Activated CD4-positive, alpha-beta memory T cell treated with anti-CD3 and anti-CD28 coated beads for 36 hours (primary cell): ENCODE measurements at places on chromosomes 13 and 19. TPM values are rescaled to one million over a fixed set of nuclear protein-coding genes. Genes with fewer than 3 reads are reported as not detected.

DNA sequence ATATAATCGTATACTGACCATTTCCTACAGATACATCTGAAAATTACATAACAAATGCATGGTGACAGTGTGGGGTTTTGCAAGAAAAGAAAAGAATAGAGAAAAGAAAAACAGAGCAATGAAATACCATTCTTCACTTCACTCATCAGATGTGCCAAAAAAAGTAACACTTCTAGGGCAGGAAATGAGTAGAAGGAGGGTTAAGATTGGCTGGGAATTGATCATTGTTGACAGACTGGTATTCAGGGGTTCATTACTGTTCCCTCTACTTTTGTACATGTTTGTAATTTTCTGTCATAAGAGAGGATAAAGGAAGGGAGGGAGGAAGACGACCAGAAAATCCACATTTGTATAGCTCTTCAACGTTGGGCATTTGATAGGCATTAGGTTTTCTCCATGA, 31.5 kb downstream of the ABCC4 start:
- H3K4me1 ChIP-seq = peaks cover 4% of the 10 kb centered on the region
- no peak overlapping the region for H3K27ac ChIP-seq
- H3K36me3 ChIP-seq = peaks cover 27% of the 10 kb centered on the region
- no peak for DNase-seq
- no peaks in the 10 kb centered on the region for H3K27me3 ChIP-seq

DNA sequence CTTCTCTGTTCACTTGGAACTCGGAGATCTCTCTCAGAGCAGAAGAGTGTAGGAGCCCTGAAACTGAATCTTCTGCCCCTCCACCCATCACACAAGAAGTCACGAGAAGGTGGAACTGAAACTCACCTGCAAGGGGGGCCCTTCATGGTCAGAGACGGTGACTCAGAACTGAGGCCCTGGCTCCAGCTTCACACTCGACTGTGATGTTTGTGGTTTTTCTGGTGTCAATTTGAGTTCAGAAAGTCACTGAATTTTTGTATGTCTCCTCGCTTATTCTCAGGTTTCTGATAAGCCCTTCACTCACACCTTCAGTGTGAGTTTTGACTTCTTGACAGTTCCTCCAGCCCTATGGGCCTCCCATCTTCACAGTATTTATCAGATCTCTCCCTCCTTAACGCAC, 23.1 kb downstream of the SIGLEC5 start:
- no peak overlapping the region for H3K4me3 ChIP-seq
- H3K27ac ChIP-seq = no peak overlapping the region
- peaks cover 25% of the 10 kb centered on the region for H3K27me3 ChIP-seq
- peak; percentile 71 for DNase-seq

- peaks cover 22% of the 10 kb centered on the region for H3K4me1 ChIP-seq
- H3K27me3 ChIP-seq = no peaks in the 10 kb centered on the region
- peaks cover 4% of the 10 kb centered on the region for H3K36me3 ChIP-seq
- no peak for DNase-seq
These were observed 246.2 kb downstream of the FOXO1 start for GRCh38 chr13:40420160-40420740.

Gene URAD
- not detected for total RNA-seq

- DNase-seq = no peak
- no peak overlapping the region for H3K27ac ChIP-seq
- no peak overlapping the region for H3K4me3 ChIP-seq
- no peaks in the 10 kb centered on the region for H3K27me3 ChIP-seq
These were observed 24.3 kb downstream of the ANKRD10 start for GRCh38 chr13:110890279-110891165.

Gene ARHGEF7
- 53.4 TPM for total RNA-seq

Gene PROZ
- total RNA-seq = not detected

GRCh38 chr19:58318297-58318696, 8.5 kb upstream of the ZSCAN22 start:
- H3K36me3 ChIP-seq = peaks cover 23% of the 10 kb centered on the region
- no peaks in the 10 kb centered on the region for H3K27me3 ChIP-seq
- H3K27ac ChIP-seq = no peak overlapping the region
- H3K4me1 ChIP-seq = no peaks in the 10 kb centered on the region
- H3K4me3 ChIP-seq = no peak overlapping the region

GRCh38 chr13:81409284-81409683, 1068.4 kb upstream of the SPRY2 start:
- no peaks in the 10 kb centered on the region for H3K27me3 ChIP-seq
- no peaks in the 10 kb centered on the region for H3K36me3 ChIP-seq
- no peak overlapping the region for H3K4me3 ChIP-seq

Gene KDM4B
- total RNA-seq = 19.2 TPM

- no peaks in the 10 kb centered on the region for H3K36me3 ChIP-seq
- H3K4me3 ChIP-seq = no peak overlapping the region
- no peaks in the 10 kb centered on the region for H3K27me3 ChIP-seq
- DNase-seq = no peak
- no peaks in the 10 kb centered on the region for H3K4me1 ChIP-seq
These were observed 997.6 kb upstream of the ATXN8OS start for GRCh38 chr13:69109891-69110525.

DNA sequence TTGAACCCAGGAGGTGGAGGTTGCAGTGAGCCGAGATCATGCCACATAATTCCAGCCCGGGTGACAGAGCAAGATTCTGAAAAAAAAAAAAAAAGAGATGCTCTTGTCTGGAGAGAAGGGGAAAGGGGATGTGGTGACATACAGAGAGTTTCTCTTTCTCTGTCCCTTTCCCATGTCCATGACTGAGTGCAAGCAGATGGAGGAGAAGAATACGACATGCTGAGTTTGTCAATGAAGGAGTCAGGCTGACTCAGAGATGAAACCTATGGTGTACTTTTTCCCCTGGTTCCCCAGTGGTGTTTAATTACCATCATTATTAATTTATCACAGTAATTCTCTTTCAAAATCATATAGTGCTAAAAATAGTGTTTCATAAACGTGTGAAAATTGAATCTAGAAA, 448.8 kb downstream of the FOXO1 start:
- peaks cover 62% of the 10 kb centered on the region for H3K4me1 ChIP-seq
- no peaks in the 10 kb centered on the region for H3K27me3 ChIP-seq
- peaks cover 2% of the 10 kb centered on the region for H3K36me3 ChIP-seq
- H3K27ac ChIP-seq = no peak overlapping the region
- H3K4me3 ChIP-seq = no peak overlapping the region

Gene PLIN4
- total RNA-seq = not detected

Gene ZNF296
- 3.2 TPM for total RNA-seq

- no peak for DNase-seq
- no peaks in the 10 kb centered on the region for H3K27me3 ChIP-seq
- no peak overlapping the region for H3K27ac ChIP-seq
These were observed 641.0 kb upstream of the ARGLU1 start for GRCh38 chr13:107208889-107209288.

Gene PRODH2
- total RNA-seq = not detected

Gene ATP4A
- not detected for total RNA-seq

- H3K27me3 ChIP-seq = peaks cover 72% of the 10 kb centered on the region
- H3K4me1 ChIP-seq = peaks cover 6% of the 10 kb centered on the region
- no peak overlapping the region for H3K4me3 ChIP-seq
- H3K36me3 ChIP-seq = no peaks in the 10 kb centered on the region
- no peak overlapping the region for H3K27ac ChIP-seq
- DNase-seq = no peak
These were observed 100.4 kb downstream of the COL4A2 start for GRCh38 chr13:110407531-110407930.

GRCh38 chr13:85316506-85317025, 482.7 kb downstream of the SLITRK6 start:
- no peak for DNase-seq
- H3K27ac ChIP-seq = no peak overlapping the region
- H3K4me3 ChIP-seq = no peak overlapping the region
- no peaks in the 10 kb centered on the region for H3K27me3 ChIP-seq

DNA sequence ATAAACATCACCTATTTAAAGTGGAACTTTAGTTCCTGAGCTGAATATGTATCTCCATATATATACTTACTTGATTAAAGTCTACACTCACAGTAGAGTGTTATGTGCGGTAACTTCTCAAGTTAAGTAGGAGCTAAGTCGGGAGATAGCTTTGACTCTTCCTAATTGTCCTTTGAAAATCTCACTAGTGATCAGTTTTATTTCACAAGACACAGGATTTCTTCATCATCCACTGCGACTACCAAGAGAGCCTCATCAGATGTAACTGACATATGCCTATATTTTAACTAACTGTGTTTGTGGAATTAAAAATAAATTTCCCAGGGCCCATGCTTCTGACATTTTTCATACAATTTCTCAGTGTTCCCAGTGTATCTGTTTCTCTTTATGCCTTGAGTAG, 1664.0 kb downstream of the EFNB2 start:
- no peak overlapping the region for H3K4me3 ChIP-seq
- no peaks in the 10 kb centered on the region for H3K36me3 ChIP-seq
- no peak for DNase-seq
- peaks cover 7% of the 10 kb centered on the region for H3K4me1 ChIP-seq
- no peak overlapping the region for H3K27ac ChIP-seq

Gene LSR
- 25.4 TPM for total RNA-seq

- H3K4me3 ChIP-seq = no peak overlapping the region
- no peaks in the 10 kb centered on the region for H3K4me1 ChIP-seq
- no peak overlapping the region for H3K27ac ChIP-seq
These were observed 403.3 kb upstream of the ATXN8OS start for GRCh38 chr13:69704311-69704710.

Gene KASH5
- 2.6 TPM for total RNA-seq

DNA sequence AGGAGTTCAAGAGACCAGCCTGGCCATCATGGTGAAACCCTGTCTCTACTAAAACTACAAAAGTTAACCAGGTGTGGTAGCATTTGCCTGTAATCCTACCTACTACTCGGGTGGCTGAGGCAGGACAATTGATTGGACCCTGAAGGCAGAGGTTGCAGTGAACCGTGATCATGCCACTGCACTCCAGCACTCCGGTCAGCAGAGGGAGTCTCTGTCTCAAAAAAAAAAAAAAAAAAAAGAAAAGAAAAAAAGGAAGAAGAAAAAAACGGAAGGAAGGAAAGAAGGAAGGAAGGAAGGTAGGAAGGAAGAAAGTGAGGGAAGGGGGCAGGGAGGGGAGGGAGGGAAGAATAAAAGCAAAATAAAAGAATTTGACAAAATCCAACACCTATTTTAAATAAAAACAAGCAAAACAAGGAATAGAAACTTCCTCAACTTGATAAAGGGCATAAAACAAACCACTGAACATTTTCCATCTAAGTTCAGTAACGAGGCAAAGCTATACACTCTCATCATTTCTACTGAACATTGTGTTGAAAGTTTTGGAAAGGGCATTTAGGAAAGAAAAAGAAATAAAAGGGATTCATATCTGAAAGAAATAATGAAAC, 411.6 kb upstream of the SLITRK5 start:
- no peak overlapping the region for H3K27ac ChIP-seq
- H3K36me3 ChIP-seq = no peaks in the 10 kb centered on the region
- H3K4me3 ChIP-seq = no peak overlapping the region
- no peaks in the 10 kb centered on the region for H3K4me1 ChIP-seq

DNA sequence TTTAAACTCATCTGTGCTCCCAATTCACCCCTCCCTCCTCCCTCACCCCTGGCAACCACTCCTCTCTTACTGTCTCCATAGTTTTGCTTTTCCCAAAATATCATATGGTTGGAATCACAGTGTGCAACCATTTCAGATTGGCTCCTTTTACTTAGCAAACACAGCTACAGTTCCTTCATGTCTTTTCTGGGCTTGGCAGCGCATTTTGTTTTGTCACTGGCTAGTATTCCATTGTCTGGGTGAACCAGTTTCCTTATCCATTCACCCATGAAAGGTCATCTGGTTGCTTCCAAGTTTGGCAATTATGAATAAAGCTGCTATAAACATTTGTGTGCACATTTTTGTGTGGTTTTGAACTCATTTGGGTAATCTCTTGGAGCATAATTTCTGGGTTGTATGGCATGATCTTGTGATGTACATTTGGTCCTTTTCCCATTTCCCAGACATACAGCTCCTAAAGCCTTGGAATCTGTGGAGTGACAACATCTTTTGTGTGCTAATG, 23.9 kb upstream of the GAS6 start:
- no peak for DNase-seq
- no peak overlapping the region for H3K27ac ChIP-seq
- peaks cover 2% of the 10 kb centered on the region for H3K27me3 ChIP-seq
- no peak overlapping the region for H3K4me3 ChIP-seq
- peaks cover 4% of the 10 kb centered on the region for H3K4me1 ChIP-seq

- H3K4me3 ChIP-seq = no peak overlapping the region
- H3K36me3 ChIP-seq = no peaks in the 10 kb centered on the region
- no peak for DNase-seq
- no peaks in the 10 kb centered on the region for H3K4me1 ChIP-seq
- H3K27me3 ChIP-seq = peaks cover 9% of the 10 kb centered on the region
These were observed 48.2 kb upstream of the ESD start for GRCh38 chr13:46845146-46845545.

DNA sequence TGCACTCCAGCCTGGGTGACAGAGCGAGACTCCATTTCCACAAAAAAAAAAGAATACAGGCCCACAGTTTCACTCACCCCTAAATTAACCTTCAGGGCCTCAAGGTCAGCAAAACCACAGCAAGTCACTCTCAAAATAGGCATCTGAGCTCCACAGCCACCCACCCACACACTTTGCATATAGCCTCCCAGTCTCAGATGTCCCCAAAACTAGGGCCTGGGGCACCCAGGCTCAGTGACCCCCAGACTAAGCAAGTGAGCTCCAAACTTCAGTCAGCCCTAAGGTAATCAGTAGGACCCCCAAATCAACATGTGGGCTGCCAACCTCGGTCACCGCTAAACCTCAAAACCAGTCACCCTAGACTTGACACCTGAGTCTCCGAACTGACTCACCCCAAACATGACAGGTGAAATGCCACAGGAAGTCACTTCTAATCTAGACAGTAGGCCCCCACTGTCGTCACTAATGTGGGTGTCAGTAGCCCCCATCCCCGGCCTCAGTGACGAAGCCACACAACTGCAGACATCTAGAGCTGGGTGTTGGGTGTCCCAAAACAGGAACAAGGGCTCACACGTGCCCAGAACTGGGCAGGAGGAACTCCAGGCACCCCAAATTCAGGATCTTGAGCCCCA, 13.9 kb downstream of the RABAC1 start:
- peak overlapping the region; percentile 53 for H3K4me3 ChIP-seq
- H3K27me3 ChIP-seq = peaks cover 2% of the 10 kb centered on the region
- peaks cover 42% of the 10 kb centered on the region for H3K4me1 ChIP-seq

DNA sequence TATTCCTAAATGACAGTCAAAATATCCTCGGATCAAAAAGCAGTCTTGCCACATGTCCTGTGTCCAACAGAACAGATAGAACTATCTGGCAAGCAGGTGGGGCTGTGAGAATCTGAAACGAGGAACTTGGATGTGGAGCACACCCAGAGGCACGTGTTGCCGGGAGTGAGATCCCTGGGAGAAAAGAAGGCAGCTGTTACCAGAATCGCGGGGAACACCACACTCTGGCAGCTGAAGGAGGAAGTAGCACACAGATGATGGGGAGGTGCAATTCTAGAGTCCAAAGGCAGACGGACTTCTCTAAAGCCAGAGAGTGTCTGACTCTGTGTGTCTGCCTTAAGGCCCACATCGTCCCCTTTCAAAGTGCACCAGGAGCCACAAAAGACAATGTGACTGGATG, 22.3 kb downstream of the SLC7A1 start:
- no peak overlapping the region for H3K4me3 ChIP-seq
- peaks cover 33% of the 10 kb centered on the region for H3K4me1 ChIP-seq
- no peak overlapping the region for H3K27ac ChIP-seq
- no peak for DNase-seq
- no peaks in the 10 kb centered on the region for H3K27me3 ChIP-seq

- H3K27ac ChIP-seq = no peak overlapping the region
- no peak overlapping the region for H3K4me3 ChIP-seq
- peaks cover 11% of the 10 kb centered on the region for H3K36me3 ChIP-seq
- H3K4me1 ChIP-seq = peaks cover 12% of the 10 kb centered on the region
- no peaks in the 10 kb centered on the region for H3K27me3 ChIP-seq
- DNase-seq = no peak
These were observed 10.1 kb downstream of the FAM98C start for GRCh38 chr19:38412961-38413360.

Gene TNNI3
- total RNA-seq = not detected

Gene NCAN
- 0.05 TPM for total RNA-seq
